Activated naive CD8-positive, alpha-beta T cell treated with anti-CD3 and anti-CD28 coated beads for 36 hours (primary cell): ENCODE measurements at places on chromosomes 12 and 14. TPM values are rescaled to one million over a fixed set of nuclear protein-coding genes. Genes with fewer than 3 reads are reported as not detected.

DNA sequence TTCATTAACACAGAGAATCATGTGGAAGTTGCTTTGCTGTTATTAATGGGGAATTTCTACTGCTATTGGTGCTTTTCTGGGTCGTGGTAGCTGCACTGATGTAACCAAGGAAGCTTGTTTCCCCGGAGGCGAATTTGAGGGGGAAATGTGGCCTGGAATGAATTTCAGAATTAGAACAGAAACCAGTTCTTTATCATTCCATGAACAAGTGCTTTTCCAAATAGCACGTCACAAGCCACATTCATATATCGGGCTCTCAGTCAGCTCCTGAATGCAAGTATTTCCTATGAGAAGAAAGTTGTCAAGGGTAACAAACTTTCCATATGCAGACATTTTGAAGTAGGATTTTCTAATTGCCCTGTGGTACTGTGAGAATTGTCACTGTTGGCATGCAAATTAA, 1353.2 kb downstream of the AACS start:
- no peak for DNase-seq

RHOJ gene
- total RNA-seq, result not detected

DNA sequence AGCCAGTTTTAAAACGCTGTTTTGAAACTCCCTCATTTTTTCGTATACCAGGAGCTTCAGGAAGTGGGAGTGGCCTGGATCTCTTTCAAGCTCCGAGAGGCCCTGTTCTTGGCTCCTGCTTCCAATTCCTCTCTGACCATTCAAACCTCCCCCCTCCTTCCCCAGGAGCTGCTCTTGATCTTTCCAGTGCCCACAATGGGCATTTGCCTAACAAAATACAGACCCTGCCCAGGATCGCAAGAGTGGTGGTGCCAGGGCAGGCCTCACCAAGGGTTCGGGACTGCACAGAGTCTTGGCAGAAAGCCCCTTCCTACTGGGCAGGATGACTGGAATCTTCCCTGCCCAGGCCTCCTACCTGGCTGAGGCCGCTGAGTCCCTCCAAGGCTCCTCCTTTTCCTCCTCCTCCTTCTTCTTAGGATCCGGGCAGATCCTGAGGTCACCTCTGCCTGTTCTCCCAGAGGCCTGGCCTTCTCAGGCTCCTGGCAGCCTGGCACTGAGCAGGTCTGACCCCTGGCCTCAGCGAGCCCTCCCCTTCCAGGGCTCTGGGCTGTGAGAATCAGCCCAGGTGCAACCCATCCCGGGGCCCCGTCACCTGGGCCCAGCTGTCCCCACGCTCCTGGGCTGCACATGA, 46.9 kb upstream of the NOS1 start:
- DNase-seq, result no peak

GRCh38 chr12:54565986-54566544, 16.7 kb downstream of the PDE1B start:
- DNase-seq, result no peak

SDSL gene
- 0.36 TPM for total RNA-seq

DNA sequence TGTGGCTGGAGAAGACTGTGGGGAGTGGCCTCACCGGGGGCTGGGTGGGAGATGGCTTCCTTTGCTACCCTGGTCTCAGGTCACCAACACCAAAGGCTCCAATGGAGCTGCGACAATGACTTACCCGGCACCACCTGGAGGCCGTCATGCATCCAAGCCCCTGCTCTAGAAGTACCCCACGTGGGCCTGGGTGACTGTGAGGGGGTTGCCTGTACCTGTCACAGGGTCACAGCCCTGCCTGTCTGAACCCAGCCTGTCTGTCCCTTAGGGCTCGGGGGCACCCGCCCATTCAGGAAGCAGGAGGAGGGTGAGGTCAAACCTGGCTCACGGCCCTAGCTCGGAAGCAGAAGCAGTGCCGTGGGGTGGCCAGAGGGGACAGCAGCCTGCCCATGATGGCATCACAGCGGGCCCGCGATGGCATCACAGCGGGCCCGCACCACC, 18.9 kb downstream of the ABCB9 start:
- DNase-seq, result no peak

- no peak for DNase-seq
Observed at GRCh38 chr14:22505697-22506377, 83.2 kb downstream of the DAD1 start.

DNA sequence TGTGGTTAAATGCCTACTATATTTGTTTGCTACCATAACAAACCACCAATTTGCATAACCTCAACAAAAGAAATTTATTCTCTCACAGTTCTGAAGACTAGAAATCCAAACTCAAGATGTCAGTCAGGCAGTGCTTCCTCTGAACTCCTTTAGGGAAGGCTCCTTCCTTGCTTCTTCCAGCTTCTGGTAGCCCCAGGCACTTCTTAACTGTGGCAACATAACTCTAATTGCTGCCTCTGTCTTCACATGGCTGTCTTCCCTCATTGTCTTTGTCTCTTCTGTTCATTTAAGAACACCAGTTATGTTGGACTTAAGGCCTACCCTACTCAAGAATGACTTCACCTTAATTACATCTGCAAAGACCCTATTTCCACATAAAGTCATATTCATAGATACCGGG, 206.9 kb downstream of the SYT1 start:
- DNase-seq, result no peak

DNA sequence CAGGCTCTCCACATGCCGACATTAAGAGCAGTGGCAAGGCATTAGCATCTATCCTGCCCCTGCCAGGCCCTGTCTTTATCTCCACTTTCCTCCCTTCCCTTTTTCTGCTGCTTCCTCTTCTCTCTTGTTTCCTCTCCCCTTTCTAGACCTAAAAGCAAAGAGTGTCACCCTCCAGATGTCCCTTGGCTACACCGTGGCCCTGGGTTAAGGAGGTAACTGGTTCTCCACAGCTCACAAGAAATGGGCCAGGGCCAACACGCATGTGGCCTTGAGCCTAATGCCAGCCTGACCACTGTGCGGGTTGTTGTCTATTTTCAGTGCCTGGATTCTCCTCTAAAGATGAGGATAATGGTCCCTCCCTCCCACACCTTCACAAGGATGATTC, 41.7 kb upstream of the DDX11 start:
- DNase-seq, result no peak

GRCh38 chr12:23356927-23357708, 592.4 kb downstream of the SOX5 start:
- DNase-seq, result no peak

DNA sequence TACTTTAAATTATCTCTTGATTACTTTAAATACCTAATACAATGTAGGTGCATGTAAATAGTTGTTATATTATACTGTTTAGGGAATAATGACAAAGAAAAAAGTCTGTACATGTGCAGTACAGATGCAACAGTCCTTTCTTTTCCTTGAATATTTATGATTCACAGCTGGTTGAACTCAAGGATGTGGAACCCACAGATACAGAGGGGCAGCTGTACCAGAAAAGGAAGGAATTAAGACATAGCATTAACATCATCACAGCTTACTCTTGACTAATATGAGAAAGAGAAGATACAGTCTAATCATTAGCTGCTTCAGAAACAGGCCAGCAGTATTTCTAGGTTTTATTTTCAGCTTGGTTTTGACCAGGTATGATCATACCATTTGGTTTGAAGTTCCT, 34.7 kb upstream of the AP4S1 start:
- DNase-seq, result no peak

DNA sequence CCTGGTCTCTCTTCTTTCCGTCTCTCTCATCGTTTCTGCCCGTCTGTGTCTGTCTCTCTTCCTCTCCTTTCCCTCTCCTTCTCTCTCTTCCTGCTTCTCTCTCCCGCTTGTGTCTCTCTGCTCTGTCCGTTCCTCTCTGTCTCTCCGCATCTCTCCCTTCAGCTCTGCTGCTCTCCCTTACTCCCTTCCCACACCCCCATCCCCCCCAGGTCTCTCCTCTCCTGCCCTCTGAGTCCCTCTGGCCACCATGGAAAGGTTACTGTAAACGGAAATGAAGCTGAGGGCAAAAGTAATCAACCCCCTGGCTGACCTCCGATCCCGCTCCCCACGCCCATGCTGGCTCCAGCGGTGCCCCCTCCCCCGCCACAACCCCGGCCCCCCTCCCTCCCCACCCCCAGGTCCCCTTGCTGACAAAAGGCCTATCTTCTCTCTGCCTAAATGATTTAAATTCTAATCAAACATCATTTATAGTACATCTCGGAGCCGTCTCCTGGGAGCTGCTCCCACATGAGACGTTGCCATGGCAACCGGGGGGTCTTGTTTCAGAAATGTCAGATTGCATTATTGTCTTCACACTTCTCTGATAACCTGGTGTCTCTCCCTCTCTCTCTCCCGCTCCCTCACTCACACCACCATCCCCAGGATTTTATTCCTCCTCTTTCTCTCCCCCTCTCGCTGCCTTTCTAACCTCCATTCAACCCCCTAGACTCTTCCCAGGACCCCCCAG, 203.8 kb downstream of the RBM19 start:
- no peak for DNase-seq

PPP2R5E gene
- 42.8 TPM for total RNA-seq

GRCh38 chr12:119556854-119557253, 36.7 kb upstream of the TMEM233 start:
- DNase-seq, result no peak

GRCh38 chr12:113463746-113464451, 7.8 kb downstream of the LHX5 start:
- no peak for DNase-seq

GRCh38 chr14:29163109-29163508, 396.5 kb downstream of the FOXG1 start:
- no peak for DNase-seq

DNA sequence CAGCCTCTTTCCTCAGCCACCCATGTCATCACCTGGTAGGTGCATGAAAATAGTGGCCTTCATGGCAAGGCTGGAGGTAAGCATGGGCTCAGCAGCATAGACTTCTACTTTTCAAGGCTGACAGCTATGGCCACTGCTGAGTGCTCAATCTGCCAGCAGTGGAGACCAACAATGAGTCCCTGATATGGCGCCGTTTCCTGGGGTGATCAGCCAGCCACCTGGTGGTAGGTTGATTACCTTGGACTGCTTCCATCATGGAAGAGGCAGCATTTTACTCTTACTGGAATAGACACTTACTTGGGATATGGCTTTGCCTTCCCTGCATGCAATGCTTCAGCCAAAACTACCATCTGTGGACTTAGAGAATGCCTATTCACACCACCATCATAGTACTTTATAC, 39.5 kb upstream of the USP44 start:
- DNase-seq, result no peak

DPPA3 gene
- total RNA-seq, result not detected

GPR137C gene
- 0.27 TPM for total RNA-seq

DNA sequence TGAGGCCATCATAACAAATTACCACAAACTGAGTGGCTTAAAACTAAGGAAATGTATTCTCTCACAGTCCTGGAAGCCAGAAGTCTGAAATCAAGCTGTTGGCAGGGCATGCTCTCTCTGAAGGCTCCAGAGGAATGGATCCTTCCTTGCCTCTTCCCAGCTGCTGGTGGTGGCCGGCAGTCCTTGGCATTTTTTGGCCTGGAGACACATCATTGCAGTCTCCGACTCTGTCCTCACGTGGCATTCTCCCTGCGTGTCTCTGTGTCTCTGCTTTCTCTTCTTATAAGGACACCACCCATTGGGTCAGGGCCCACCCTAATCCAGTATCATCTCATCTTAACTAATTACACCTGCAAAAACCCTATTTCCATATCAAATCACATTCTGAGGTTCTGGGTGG, 206.1 kb downstream of the SLC41A2 start:
- DNase-seq, result no peak

DNA sequence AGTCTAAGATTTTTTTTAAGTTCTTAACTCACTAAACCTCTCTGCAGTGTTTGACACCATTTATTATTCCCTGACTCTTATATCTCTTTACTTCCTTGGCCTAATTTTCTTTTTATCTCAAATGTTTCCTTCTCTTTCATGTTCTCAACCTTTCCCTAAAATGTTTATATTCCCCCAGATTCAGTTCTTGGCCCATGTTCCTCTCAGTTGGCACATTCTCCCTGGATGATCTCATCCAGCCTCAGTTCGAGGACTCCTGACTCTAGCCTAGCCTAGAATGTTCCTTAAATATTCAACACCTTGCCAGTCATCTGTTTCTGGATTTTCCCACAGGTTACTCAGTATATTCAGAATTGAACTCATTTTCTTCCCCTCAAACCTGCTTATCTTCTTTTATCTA, 81.3 kb downstream of the SCN8A start:
- no peak for DNase-seq

TRIM9 gene
- total RNA-seq, result 6.2 TPM

FAM90A1 gene
- 0.41 TPM for total RNA-seq

LRCOL1 gene
- not detected for total RNA-seq

DNA sequence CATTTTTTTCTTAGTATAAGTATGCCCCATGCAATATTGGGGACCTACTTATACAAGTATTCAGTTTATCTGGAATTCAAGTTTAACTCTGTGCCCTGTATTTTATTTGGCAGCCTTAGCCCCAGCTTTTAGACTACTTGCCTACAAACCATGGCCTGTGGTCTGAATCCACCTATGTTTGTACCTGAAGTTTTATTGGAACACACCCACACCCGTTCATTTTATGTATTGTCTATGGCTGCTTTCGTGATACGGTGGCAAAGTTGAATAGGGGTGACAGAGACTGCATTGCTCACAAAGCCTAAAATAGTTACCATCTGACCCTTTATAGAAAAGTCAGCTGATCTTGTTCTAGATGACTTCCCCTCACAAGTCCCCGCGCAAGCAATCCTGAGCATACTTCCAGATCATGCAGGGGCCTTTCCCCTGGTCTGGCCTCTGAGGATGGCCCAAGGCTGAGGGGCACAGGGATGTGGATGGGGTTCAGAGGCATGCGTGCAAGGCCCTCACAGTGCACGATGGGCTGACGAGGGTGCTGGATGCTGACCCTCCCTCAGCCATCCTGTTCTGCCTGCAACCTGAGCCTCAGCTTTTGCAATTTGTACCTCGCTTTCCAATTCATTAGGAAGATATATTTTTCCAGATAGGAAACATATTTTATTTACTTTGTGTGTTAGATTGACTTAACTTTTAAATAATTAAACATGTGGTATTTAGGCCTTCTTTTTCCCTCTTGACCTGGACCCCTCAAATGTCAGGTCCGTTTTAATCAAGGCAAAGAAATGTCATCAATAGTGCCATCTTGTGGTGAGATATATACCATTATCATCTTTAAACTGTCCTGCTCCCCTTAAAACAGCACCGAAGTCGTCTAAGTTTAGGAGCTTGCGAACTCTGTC, 527.3 kb upstream of the CCDC196 start:
- DNase-seq, result no peak

PTHLH gene
- total RNA-seq, result not detected

- DNase-seq, result no peak
Observed at GRCh38 chr12:104568935-104569334, 112.2 kb downstream of the CHST11 start.

DNA sequence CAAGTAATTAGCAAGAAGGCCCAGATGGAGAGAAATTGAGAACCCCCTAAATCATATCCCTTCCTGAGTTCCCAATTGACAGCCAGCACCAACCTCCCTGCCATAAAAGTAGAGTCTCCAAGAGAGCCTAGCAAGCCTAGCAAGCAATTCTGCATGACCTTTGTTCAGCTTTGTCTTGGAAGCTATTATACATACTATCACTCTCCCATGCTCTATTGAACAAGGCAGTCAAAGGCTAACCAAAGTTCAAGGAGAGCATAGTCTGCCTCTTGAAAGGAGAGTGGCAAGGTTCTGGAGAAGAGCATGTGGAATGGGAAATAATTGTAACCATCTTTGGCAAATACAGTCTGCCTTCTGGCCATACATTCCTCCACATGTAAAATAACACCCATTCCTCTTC, 7.8 kb downstream of the ACOT4 start:
- DNase-seq, result no peak

- DNase-seq, result no peak
Observed at GRCh38 chr12:64173456-64173855, 48.6 kb downstream of the KICS2 start.
